NK-92 treated with Interleukin-12 subunit alpha and Interleukin-12 subunit beta, amount 100 ng/mL, for 24 hours (cell line): ENCODE measurements at places on chromosomes 12 and 14.

GRCh38 chr14:91348845-91349465 is 68.7 kb downstream of the CCDC88C start:
- DNase-seq = no peak

DNA sequence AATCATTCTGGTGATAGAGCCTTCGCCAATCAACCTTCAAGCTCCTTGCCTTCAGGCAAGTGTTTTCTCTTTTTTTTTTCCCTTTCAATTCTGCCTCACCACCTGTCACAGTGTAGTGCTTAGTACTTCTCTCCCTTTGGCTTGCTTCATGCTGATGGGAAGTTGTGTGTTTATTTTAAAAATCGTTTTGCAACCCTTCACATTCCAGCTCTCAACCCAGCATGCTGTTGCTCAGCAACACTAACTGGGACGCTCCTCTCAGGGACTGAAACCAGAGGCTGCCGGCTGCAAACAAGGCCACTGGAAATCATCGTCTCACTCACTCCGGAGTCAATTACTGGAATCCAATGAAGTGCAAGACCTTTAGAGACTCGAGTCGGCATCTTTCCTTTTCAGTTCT is 342.7 kb downstream of the PRKD1 start:
- DNase-seq = no peak

DNA sequence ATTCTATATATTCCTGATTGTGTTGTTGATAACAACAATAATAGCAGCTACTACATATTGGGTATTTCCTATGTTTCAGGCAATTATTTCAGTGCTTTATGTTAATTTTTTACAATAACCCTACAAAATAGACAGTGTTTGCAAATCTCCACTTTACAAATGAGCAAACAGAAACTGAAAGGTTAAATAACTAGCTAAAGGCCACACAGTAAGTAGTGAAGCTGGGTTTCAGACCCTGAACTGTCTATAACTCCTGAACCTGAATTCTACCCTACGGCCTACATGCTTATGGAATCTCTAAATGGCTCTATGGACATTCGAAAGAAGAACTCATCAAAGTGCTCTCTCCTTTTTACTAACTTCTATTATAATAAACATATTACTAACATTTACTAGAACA is 19.7 kb upstream of the NUDT4 start:
- DNase-seq = no peak

GRCh38 chr12:93149229-93149628 is 220.1 kb upstream of the EEA1 start:
- DNase-seq = no peak

- no peak for DNase-seq
These were observed at the start of gene AHNAK2 for GRCh38 chr14:104977681-104978653. AHNAK2 (minus strand) TSS chr14:104978374; CDS start chr14:104978237, 137 bp downstream.

DNA sequence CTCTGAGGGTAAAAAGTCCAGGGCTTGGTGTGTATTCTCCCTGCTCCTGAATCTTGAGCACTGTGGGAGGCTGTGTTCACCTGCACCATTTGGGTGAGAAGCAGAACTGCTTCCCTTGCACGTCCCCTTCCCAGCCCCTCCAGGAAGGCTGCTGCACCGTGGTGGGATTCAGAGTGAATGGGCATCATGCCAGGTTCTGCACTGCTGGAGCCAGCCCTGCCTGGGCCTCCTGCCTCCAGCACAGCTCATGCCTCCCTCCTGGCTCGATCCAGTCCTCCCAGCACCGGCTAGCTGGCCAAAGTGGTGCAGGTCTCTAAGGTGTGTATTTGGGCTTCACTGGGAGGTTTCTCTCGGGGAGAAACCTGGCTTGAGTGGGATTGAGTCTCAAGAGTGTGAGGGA is 54.9 kb downstream of the ANKRD9 start:
- no peak for DNase-seq
